ENCODE measurements at places on chromosomes 11 and 22.

DNA sequence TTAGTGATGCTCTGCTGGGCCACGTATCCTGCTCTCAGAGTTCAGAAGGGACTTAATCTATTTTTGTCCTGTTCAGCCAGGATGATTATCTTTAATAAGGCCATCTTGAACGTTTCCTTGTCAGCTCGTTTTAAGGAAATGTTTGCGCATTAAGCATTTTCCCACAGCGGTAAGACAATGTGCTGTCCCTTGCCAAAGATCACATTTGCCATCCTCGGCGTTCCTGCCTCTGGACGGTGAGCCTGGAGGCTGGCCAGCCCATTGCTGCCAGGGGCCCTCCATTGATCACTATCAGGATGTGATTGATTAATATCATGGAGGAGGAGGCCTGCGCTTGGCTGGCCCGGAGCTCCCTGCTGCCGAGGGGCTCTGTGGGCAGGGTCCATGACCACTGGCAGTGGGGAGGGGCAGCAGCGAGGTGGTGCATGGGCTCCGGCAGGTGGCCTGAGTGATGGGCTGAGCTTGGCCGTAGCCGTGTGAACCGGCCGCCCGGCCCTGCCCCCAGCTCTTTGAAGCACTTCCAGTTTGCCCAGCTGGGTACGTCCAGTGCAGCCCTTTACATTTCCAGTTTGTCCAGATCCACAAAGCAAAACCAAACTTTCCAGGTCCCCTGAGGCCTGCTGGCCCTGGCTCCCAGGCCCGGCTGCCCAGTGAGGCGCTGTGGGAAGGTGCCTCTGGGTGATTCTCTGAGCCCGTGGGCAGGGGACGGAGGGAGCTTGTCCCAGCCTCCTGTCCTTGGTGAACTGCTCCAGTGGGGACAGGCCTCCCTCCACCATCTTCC lies 49.5 kb upstream of the SMIM38 start:
- DNase-seq: no peak

DNA sequence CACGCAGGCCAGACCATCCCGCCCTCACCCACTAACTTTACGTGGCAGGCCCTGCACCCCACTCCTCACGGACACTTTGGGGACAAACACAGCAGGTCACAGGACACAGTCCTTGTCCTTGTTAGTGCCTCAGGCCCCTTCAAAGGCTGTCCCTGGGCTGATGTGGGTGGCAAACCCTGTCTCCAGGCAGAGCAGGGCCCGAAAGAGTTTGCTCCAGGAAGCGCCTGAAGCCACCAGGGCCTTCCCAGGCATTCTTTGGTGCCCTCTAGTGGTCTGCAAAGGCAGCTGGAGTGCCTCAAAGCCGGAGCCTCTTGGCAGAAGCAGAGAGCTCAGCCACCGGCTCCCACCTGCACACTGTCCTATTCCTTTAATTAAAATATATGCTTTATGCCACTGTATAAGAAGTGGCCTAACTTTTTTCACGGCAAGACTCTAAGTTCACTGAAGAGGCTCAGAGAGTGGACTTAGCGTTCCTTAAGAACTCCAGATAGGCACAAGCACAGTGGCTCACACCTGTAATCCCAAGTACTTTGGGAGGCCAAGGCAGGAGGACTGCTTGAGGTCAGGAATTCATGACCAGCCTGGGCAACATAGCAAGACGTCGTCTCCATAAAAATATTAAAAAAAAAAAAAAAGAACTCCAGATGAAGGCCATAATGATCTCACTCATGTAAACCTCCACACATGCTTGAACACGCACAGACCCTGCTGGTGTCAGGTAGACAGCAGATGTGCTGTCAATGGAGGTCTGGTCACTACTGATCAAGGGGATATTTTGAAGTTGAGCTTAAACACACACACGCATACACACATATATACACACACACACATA lies 11.1 kb downstream of the TXN2 start:
- DNase-seq: no peak

GRCh38 chr11:134478176-134478575 lies 66.1 kb upstream of the B3GAT1 start:
- DNase-seq: no peak

DNA sequence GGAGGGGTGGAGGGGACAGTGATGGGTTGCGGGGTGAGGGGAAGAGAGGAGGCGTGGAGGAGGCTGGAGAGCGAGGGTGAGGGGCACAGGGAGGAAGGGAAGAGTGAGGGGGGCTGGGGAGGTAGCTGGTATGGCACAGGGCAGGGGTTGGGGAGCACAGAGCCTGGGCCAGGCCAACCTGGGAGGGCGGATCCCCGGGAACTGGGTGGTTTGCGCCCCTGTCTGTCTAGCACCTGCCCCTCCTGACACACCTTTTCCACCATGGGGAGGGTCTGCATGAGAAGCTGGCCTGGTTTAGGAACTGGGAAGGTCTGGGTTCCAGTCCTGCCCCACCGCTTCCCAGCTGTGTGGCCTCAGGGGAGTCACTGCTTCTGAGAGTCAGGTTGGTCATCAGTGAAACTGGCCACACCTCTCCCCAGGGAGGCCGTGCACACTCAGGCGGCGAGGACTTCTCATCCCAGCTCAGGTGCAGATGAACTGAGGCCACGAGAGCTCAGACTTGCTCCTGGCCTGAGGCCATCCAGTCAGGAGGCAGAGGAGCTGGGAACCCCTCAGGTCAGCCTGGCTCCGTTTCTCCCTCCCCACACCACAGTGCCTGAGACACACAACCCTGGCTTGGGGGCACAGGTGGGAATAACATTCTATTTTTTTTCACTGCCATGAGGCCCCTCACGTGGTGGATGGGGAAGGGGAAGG lies 95.6 kb downstream of the PHF21B start:
- DNase-seq: no peak

DNA sequence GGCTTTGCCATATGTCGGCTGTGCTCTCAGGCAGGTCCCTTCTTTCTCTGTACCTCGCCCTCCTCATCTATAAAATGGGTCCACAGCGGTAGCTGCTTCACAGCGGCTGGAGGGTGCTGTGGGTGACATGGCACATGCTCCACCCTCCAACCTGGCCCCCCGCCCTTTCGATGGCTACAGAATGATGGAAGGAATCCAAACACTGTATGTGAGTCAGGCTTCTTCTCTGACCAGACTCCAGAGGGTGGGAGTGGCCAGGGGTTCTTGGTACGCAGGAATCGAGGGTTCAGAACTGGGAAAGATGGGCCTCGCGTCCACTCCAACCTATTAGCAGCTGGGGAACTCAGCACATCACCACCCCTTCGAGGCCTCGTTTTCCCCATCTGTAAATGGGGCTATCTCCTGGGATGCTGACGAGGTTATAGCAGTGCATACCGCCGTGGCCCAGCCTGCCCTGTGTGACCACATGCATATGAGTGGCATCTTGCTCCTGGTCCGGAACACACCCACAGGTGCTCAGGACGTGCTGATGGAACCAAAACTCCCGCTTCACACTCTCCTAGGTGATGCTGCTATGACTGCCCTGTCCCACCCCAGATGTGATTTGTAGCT lies 26.4 kb downstream of the MN1 start:
- DNase-seq: no peak

DNA sequence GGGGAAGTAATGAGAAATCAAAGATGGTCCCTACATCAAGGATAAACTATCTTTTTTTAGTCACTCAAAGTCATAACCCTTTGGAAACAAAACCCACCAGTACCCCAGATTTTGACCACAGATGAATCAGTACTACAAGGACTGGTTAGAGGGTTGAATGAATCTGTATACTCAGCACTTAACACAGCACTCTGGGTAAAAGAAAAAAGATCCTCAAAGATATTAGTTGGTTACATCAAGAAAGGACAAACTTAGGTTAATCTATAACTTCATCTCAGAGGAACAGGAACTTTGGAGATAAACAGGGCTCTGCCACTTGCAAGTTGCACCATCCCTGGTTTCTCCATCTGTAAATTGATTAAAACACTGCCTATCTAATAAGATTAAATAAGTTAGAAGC lies 18.8 kb downstream of the SC5D start:
- peak; percentile 52 for DNase-seq

Data from epithelial cell of proximal tubule (primary cell).